Fibroblast of skin of left quadriceps (primary cell): ENCODE measurements at places on chromosomes 7 and 10.

DNA sequence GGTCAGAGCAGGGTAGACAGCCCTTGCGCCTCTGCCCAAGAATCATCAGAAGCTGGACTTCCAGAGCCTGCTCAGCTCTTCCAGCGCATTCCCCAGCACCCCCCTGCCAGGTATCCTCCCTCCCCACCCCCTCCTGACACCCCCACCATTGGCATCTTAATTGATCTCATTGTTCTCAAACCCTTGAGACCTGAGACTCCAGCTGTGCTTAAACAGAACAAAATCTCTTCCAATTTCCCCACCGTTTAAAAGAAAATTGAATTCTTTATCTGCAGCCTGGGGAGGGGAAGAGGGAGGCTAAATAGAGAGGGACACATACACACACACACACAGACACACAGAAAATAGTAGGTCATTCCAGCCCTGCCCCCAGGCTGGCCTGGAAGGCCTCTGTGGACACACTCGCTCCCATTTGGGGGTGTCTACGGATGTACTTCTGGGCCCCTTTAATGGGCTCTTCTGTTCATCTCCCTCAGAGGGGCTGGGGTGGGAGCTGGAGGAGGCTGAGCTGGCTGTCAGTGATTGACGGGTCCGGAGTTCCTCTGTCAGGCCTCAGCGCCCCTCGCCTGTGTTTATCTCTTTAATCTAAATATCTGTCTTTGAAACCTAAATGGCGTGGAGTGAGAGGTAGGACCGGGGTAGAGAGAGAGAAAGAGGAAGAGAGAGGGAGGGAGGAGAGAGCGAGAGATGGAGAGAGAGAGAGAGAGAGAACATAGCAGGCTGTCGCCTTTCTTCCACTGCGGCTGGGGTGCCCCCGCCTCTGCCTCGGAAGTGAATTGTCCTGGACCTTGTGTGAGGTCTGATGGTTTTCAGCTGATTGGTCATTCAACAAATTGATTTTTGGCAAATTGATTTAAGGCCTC is 61.7 kb downstream of the C10orf105 start:
- no peak for DNase-seq

DNA sequence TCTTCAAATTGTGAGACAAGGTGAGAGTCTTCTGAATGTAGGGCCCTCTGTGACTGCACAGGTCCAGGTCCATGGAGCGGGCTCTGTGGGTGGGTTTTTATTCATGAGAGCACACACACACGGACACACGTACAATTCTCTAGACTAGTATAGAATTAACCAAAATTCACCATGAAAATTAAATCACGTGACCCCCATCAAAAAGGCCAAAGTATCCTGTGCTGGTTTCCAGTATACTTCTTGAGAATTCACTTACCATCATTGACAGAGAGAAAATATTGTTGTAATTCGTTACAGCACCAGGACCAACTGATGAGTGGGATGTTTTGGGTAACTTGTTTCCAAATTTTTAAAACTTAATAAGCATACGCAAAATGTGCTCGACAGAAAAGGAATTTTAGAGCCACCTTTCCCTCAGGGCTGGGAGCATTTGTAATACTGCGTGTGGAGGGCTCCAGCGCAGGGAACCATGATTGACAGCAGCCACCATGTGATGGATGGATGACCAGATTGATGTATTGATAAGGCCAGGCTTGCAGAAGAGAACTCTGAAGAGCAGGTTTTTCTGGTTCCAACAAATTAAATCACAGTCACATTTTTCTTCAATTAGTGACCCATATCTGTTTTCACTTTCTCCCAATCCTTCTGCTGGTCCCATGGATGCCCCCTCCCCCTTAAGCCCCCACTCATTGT is 14.9 kb upstream of the DNTT start:
- no peak for DNase-seq

DNA sequence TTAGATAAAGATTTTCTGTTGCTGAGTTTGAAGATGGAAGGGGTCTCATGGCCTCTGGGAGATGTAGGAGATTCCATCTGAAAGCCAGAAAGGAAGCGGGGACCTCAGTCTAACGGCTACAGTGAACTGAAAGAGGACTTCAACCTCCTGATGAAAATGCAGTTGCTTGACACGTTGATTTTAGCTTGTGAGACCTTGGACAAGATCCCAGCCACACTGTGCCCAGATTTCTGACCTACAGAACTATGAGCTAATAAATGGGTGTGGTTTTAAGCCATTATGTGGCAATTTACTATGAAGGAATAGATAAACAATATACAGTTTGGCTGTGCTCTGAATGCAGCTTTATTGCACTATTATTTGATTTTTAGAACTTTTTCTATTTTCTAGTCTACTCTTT is 342.3 kb upstream of the SEMA3D start:
- no peak for DNase-seq

DNA sequence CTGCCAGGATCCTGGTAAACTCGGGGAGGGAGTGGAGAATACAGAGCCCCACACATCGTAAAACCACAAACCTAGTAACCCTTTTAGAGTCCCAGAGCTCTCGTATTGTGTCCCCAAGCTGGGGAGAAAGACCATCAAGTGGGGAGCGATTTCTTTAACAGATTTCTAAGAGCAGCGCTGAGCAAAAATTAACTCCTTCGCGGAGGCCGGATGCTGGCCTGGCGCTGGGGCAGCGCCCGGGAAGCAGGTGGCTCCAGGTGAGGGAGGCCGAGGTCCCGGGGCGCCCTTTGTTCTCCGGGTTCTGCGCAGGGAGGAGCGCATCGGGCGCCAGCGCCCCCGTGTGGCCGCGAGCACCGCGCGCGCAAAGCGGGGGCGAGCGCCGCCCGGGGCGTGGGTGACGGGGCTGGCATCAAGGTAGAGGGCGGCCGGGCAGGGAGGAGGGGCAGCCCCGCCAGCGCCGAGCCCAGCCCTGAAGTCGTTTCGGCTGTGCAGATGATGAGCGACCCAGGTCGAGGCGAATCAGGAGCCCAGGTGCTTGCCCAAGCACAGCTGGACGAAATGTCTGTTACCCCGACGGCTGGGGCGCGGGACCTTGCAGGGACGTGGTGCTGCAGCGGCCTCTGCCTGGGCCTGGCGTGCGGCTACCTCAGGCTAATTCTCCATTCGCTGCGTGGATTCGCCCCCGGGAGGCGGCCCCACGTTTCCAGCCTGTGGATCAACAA is 10.4 kb upstream of the FGFR2 start:
- DNase-seq = no peak

DNA sequence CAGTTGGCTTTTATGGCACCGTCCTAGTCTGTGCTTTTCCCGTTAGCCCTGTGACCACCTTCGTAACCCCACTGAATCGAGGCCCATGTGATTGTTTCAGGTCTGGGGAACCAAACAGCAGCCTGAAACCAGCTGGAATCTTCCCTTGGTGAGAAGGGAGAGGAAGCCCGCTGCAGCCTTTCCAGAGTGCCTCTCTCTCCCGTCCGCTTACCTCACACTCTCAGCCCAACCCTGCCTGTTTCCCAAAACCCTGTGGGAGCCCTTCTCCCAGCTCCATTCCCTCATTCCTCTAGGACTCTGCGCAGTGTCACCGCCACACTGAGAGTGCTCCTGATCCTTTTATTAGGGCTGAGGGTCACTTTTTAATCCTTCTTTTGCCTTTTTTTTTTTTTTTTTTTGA is 139.6 kb downstream of the WDR37 start:
- DNase-seq = no peak

DNA sequence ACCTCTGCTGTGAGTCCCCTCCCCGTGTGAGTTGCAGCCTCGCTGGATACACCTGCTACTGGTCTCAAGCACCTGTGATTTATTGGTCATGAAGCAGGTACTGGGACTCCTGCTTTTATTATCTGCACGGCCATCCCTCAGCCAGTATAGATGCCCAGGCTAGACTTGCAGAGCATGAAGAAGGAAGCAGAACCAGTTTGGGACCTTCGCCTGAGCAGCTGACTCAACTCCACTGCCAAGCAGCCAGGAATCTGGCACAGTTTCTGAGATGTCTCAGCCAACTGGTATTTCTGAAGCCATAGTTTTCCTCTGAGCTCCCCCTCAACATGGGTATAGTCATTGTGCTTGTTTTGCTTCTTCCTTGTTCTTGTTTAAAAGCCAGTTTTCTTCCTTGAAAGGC is 28.0 kb upstream of the SLC39A12 start:
- DNase-seq = peak; percentile 48

DNA sequence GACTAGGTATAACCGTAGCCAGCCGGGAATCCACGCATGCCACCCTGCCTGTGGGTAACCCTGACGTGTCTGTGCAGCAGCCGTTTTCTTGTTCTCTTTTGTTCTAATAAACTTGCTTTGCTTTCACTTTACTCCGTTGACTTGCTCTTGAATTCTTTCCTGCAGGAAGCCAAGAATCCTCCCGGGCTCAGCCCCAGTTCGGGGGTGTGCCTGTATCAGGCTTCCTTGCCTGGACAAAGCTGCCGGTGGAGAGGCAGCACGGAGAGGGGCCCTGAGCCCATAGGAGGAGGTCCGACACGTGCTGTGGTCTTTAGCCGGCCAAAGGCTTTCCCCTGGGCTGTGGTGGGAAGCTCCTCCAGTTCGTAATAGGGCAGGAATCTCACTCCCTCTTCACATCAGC is 256.5 kb upstream of the PPP2R2D start:
- DNase-seq = no peak

GRCh38 chr7:121582258-121582657 is 186.2 kb upstream of the FAM3C start:
- DNase-seq = no peak

- DNase-seq = no peak
These were observed 92.0 kb downstream of the LSMEM1 start for GRCh38 chr7:112572669-112573301.

- no peak for DNase-seq
These were observed 192.5 kb downstream of the GFRA1 start for GRCh38 chr10:116080553-116080952.

DNA sequence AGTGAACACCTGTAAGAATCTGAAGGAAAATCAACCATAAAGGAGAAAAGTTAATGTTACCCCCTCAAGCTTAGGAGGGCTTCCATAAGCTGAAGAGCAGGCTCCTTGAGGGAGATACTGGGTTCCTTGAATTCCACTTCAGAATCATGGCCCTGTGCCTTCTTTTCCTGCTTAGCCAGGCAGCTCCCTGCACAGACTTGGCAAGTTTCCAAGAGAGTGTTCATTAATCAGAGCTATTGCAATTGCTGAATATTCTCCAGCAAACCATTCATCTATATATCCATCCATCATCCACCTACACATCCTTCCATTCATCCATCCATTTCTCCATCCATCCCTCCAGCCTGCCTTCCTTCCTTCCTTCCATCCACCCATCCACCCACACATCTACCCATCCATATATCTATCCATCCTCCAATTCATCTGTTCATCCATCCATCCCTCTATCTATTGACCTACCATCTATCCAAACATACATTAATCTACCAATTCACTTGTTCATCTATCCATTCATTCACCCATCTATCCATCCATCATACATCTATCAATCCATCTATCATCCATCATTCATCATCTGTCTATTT is 574.4 kb downstream of the PTPRN2 start:
- no peak for DNase-seq

DNA sequence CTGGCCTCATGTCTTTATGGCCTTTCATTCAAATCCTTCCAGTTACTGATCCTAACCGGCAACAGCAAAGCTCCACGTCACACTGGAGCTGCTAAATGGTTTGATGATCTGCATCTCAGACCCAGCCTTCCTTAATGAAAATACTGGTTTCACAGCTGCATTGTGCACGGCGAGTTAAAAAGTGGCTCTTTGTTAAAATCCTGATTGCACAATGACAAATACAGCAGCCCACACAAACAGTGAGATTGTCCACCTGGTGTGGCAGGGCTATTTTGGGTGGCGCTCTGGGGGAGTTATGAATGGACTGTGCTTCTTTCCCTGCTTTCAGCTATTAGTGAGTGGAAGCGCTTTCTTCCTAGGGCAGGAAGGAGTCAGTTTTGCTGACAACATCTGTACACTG is 63.4 kb upstream of the C1QL3 start:
- no peak for DNase-seq

GRCh38 chr7:84474436-84474835 is 279.8 kb upstream of the SEMA3A start:
- no peak for DNase-seq

GRCh38 chr7:151226560-151226874 is 488 bp downstream of the ABCF2 start:
- no peak for DNase-seq

DNA sequence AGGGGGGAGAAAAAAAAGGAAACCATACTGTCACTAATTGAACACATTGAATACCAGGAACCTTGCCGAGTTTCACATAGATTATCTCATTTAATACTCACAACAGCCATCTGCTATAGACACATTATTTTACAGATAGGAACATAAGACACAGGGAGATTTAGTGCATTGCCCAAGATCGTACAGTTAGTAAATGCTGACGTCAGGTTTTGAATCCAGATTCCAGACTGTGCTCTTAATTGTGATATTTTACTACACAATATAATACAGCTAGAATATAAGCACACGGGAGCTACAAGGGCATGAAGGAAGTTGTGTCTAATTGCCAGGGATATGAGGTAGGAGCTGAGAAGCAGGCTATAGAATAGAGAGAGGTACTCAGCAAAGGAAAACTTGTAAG is 93.9 kb upstream of the MINDY3 start:
- no peak for DNase-seq
